ENCODE measurements at places on chromosomes 4 and X.
A peak's percentile ranks its signal among the peaks of the same experiment; 100 is the strongest.

- peak; percentile 0 for DNase-seq
These were observed 6.0 kb downstream of the GAGE10 start for GRCh38 chrX:49309401-49309981.

DNA sequence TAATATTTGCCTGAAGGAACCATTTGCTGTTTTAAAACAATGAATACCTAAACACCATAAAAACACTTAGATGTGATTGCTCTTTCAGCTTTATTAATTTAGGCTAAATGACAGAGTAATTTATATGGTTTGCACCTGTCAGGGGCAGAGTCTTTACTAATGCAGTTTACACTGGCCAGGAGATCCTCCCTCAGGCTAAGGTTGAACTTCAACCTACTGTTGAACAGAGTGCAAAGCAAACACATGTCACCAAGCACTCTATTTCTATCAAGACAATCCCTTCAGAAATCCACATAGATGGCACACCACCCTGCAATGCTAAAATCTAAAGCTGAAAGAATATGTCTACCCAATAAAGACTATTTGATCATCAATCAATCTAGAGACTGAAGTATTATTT, 147.3 kb downstream of the KLHL13 start:
- no peak for DNase-seq

DNA sequence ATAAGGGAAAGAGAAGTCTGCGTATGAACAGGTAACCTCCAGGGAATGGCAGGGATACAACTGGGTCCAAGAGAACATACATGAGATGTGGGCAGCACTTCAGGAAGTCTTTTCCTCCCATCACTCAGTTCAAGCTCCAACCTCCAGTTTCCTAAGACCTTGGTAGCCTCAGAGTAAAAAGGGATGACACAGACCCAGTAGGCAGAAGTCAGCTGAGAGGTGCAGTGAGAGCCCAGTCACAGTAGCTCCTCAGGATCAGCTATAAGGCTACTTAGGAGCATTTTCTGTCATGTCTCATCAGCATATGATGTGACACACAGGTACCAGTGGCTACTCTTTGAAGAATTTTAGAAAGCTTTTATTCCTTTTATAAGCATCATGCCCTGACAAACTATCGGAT, 12.5 kb upstream of the STS start:
- DNase-seq: no peak

DNA sequence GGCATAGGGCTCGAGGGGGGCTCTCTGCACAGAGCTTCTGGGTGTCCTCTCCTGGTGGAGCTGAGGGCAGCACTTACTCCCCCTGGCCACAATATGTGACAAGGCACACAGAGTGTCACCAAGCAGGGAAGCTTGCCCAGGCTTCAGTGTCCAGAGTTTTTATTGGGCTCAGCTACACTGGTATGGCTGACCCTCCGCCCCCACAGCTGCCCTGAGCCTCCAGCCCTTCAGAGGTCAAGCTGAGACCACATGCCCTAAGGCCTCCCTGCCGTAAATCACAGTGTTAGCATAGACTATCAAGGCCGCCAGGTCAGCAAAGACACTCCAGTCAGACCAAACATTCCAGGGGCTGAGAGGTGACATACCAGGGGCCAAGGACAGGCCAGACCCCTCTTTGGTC, 59.0 kb downstream of the EVC start:
- DNase-seq: no peak

DNA sequence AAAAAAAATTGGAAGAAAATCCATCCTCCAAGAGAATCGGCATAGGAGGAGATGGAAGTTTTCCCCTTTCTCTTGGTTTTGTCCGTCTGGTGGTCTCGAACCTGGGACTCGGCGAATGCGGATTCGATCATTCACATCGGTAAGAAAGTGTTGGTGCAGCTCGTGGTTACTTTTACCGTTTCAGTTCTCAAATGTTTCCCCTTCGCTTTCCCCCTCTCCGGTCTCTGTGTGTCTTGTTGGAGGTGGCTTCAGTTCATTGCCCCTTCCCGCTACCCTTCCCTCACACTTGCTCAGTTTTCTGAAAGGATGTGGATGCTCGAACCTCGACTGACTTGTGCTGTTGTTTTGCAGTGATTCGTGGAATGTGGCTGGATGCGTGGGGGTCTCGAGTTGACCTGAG, 840 bp downstream of the GRID2 start:
- no peak for DNase-seq

- DNase-seq: no peak
These were observed 51.7 kb upstream of the PDLIM3 start for GRCh38 chr4:185587030-185587426.

- no peak for DNase-seq
These were observed 140.8 kb downstream of the OPHN1 start for GRCh38 chrX:68292471-68292870.

DNA sequence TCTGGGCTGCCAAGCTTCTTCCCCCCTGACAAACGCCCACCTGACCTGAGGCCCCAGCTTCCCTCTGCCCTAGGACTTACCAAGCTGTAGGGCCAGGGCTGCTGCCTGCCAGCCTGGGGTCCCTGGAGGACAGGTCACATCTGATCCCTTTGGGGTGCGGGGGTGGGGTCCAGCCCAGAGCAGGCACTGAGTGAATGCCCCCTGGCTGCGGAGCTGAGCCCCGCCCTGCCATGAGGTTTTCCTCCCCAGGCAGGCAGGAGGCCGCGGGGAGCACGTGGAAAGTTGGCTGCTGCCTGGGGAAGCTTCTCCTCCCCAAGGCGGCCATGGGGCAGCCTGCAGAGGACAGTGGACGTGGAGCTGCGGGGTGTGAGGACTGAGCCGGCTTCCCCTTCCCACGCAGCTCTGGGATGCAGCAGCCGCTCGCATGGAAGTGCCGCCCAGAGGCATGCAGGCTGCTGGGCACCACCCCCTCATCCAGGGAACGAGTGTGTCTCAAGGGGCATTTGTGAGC, 37.0 kb downstream of the HTRA3 start:
- no peak for DNase-seq

DNA sequence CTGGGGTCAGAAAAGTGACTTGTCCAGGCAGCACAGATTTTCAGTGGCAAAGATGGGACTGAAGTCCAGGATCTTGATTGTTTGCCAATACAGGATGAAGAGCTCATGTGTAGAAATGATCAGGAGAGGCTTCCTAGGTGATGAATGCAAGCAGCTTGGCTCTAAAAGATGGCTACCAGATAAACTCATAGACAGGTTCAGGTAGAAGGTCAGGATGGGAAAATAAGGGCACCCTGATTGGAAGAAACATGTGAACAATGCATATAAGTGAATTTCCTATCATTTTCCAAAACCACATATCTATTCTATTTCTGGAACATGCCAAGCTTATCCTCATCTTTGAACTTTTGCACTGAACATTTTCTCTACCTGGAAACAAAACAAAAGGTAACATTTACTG, 87.7 kb downstream of the FAM13A start:
- no peak for DNase-seq
